D341Med (cell line): ENCODE measurements at places on chromosomes 3 and 15.

DNA sequence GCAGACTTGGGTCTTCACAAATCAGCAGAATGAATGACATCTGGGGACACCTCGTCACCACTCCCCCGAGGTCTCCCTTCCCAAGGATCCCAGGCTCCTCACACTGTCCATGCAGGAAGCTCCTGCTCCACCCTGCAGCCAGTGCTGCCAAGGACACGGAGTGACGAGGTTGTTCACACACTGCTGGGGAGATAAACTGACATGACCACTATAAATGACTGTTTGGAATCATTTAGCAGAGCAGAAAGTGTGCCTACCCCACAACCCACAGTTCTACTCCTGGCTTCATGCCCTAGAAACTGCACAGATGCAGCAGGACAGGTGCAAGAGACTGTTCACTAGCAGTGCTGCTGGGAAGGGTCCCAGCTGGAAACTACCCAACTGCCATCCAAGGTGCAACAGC is 19.7 kb upstream of the PRSS50 start:
- DNase-seq: no peak

GRCh38 chr15:89770041-89770440 is 6.1 kb upstream of the MESP2 start:
- no peak for DNase-seq

DNA sequence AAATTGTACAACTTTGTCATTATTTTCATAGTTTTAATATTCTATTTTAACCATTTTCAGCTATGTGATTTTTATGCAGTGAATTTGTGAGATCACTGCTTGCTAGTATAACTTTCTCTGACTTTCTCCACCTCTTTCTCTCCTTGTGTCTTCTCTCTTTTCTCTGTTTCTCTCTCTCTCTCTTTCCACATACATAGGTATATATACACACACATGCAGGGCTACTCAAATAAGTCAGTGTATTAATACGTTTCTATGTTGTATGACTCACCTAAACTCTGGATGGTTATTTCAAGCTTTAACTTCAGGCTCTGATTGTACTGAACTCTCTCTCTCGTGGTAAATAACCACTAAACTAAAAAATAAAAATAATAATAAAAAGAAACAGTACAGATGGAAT is 1389.3 kb upstream of the ALCAM start:
- no peak for DNase-seq

GRCh38 chr3:4011166-4011565 is 211.9 kb downstream of the LRRN1 start:
- DNase-seq: no peak

GRCh38 chr15:31393444-31394091 is 66.9 kb downstream of the KLF13 start:
- DNase-seq: no peak

DNA sequence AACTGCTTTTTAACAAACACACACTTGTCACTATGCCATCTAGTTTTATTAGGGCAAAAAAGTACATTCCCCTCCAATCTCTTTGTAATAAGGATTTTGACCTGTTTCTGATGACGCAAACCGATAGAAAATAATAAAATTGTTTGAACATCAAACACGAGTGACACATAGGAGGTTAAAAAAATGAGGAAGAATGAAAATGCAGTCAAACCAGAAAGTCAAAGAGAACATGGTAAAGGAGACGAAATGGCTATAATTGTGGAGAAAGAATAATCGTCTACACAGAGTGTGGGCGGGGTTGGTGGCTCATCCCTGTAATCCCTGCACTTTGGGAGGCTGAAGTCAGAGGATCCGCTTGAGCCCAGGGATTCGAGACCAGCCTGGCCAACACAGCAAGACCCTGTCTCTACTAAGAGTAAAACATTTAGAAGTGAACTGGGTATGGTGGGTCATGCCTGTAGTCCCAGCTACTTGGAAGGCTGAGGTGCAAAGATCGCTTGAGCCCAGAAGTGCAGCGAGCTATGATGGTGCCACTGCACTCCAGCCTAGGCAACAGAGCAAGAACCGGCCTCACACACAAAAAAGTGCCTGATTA is 83.2 kb downstream of the MEIS2 start:
- DNase-seq: no peak

- DNase-seq: no peak
Observed at GRCh38 chr3:128395500-128396162, 71.1 kb downstream of the DNAJB8 start.

DNA sequence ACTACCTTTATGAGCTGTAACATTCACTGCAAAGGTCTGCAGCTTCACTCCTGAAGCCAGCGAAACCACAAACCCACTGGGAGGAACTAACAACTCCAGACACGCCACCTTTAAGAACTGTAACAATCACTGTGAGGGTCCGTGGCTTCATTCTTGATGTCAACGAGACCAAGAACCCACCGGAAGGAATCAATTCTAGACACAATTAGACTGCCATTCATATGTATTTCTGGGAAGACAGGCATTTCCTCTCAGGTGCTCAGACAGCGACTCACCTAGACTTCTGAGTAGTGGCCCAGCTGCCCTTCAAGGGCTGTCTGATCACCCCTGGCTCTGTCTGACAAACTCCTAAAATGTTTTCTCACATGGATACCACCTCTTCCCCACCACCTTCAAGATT is 506.8 kb downstream of the PDCD6IP start:
- no peak for DNase-seq

- DNase-seq: no peak
Observed at GRCh38 chr15:101295607-101296161, 636 bp upstream of the SNRPA1 start.

GRCh38 chr3:94024385-94024784 is 4.0 kb downstream of the STX19 start:
- DNase-seq: no peak

- no peak for DNase-seq
Observed at GRCh38 chr3:11689749-11690148, 46.0 kb upstream of the VGLL4 start.

DNA sequence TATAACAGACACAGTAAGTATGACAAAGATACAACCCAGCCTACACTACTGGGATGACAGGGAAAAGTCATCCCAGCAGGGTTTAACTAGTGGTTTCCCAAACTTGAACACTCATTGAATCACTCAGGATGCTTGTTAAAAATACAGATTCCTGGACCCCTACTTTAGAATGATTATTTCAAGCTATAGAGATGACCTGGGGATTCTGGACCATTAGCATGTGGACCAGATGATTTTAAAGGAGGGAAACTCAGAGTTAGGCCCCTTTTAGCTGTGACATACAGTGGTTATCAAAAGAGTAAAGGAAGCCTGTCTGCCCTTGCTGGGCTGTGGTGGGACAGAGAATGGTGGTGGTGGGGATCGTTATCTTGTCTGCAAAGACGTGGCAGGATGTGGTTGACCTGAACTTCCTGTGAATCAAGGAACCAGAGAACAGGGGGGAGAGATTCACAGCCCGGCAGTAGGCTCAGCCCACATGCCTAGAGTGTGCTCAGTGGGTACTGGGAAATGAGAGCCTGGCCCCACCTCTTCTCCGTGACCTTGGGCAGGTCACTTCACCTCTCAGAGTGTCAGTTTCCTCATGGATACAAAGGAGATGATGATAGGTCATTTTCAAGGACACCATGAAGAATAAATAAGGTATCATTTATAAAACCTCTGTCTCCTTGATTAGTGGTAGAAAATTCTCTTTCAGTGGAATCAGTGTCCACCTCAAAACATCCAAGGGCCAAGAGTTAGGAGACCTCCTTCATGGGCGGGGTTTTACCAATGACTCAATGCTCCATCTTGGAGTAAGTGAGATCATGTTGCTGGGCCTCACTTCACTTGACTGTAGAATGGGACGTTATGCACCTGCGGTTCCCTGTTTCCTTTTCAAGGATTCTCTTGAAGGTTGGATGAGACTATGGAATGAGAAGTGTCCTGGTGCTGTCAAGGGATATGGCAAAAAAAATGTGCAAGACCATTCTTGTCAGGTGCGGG is 306.5 kb downstream of the RPLP1 start:
- no peak for DNase-seq

- DNase-seq: peak; percentile 81
Observed at GRCh38 chr15:43775411-43775965, 1.3 kb downstream of the ELL3 start.

GRCh38 chr15:81848701-81849100 is 197.1 kb downstream of the MEX3B start:
- DNase-seq: no peak

GRCh38 chr15:57330619-57331340 is 45.5 kb upstream of the CGNL1 start:
- no peak for DNase-seq

DNA sequence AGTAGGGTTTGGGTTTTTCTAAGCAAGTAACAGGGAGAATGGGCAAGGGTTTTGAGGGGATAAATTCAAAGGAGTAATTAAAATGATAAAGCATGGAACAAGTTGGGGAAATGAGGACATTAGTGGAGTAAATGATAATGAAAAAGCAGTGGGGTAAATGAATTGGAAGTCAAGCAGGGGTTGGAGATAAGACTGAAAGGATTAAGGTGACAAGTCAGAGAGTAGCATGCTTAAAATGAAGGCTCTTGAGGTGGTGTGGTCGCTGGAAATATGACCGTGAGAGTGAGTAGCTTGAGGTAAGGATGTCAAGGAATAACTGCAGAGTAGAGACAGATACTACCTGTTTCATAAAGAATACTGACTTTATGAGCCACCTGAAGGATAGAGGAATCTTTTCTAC is 408.5 kb downstream of the TBC1D5 start:
- DNase-seq: no peak

DNA sequence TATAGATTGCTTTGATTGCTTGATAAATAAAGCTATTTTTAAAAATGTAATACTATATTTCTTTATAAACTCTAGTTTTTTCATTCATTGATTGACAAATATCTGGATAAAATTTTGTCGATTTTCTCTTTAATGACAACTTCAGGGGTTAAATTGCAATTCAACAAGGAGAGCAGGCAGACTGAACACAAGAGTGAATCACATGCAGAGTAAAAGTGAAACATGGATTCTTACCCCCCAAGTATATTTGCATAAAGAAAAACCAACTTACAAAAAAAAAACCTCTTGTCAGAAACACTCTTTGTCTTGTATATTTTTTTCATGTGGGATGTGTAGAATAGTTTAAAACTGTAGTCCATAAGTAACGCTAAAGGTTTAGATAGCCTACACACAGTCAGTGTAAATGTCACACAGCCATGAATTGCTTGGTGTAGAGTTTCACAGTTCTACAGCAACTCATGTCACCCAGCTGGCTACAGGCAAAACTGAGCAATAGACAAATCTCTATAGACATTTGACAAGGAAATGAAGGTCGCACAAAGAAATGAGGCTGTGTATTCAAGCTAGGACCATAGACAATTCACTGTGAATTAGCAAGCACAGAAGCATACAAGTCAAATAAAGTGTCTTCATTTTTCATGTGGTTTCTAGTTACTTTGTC is 141.6 kb downstream of the THRB start:
- no peak for DNase-seq

DNA sequence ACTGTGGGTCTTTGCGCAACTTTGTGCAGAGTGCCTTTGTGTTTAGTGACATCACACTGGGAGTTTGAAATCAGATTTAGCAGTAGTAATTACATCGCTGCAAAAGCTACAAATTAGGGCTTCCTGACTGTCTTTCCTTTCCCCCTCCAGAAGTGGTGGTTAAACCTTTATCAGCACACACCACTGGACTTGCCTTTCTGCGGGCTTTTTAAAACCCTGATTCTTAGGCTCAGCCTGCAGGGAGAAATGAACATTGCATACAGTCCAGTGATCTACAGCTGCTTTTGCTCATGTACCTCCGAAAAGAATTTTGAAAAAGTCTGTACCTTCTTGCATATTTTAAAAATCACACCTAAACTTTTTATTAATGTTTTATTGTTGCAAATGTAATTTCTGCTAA is 219.7 kb upstream of the NAALADL2 start:
- no peak for DNase-seq

DNA sequence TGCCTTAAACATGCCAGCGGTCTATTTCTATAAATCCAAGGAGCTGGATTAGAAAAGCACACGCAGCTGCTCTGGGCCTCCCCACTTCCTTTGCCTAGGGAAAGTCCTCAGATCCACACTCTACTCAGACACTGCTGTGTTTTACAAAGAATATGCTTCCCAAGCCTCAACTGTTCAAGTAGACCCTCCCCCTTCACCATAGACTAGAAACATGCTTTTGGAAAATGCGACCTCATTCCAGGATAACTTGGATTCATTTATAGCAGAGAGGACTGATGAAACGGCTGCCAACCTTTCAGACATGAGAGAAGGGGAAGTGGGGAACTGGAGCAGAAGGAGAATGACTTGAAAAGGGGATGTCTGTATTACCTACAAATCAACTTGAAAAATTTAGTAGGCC is 64.0 kb downstream of the P3H2 start:
- DNase-seq: no peak

- no peak for DNase-seq
Observed at GRCh38 chr3:37054370-37054769, 61.1 kb downstream of the MLH1 start.

DNA sequence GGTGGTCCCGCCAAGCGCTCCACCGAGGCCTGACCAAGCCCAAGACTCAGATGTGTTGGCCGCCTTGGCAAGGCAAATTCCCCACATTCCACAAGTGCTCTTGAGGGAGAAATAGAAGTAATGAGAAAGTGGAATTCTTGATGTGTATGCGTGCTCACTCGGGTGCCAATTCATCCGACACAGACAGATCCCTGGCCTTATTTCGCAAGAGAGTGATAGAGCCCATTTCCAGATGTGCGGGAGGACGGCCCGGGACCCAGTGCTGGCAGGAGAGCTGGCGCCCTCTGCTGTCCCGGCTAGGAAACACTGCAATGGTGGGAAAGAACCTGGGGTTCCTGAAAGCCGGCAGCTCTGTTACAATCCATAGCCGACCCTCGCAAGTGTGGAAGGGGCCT is 76.0 kb downstream of the HMG20A start:
- peak; percentile 89 for DNase-seq

DNA sequence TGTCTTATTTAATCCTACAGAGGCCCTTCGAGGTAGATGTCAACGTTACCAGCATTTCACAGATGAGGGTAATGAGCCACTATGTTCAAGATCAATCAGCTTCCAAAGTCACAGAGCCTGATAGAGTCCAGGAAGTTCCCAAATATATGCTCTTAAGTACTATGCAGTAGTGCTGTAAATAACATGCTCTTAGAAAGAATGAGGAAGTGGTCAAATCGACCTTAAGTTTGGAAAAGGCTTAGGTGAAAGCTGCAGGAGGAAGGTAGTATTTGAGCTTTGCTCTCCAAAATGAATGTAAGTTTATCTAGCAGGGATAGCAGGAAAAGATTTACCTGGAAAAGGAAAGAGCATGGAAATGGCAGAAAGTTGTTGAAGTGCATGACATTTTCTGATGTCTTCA is 234.0 kb downstream of the RBMS3 start:
- no peak for DNase-seq

GRCh38 chr3:186476044-186476468 is 68.1 kb downstream of the CRYGS start:
- DNase-seq: no peak

DNA sequence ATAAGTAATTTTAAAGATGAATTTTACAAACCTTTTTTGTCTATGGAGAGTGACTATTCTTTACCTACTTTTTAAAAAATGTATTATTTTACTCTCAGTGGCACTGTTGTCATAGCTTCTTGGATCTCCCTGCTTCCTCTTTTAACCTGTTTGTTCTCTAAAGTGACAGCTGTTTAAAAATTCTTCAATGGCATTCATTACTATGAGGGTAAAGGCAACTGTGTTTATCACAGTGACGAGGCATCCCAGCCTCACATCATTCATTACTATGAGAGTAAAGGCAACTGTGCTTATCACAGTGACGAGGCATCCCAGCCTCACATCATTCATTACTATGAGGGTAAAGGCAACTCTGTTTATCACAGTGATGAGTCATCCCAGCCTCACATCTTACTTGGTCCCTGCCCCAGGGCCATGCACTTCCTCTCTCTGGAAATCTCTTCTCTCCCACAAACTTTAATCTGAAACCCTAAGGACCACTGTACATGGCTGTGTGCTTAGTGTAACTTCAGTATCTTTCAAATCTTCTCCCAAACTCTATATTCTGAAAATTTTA is 101.7 kb upstream of the ZNF717 start:
- no peak for DNase-seq
